ENCODE measurements at places on chromosomes 4 and X. TPM values are rescaled to one million over a fixed set of nuclear protein-coding genes. Genes with fewer than 3 reads are reported as not detected.

- peak overlapping the region; percentile 6 for H3K27ac ChIP-seq
- no peaks in the 10 kb centered on the region for H3K36me3 ChIP-seq
- peak; percentile 84 for DNase-seq
- peaks cover 59% of the 10 kb centered on the region for H3K4me1 ChIP-seq
- no peak overlapping the region for H3K4me3 ChIP-seq
- no peaks in the 10 kb centered on the region for H3K27me3 ChIP-seq
Measured at GRCh38 chr4:38759113-38759789, 23.5 kb downstream of the TLR10 start.

GRCh38 chr4:181739031-181739430, 504.2 kb upstream of the TENM3 start:
- H3K36me3 ChIP-seq, result no peaks in the 10 kb centered on the region
- DNase-seq, result no peak
- no peak overlapping the region for H3K4me3 ChIP-seq
- H3K4me1 ChIP-seq, result no peaks in the 10 kb centered on the region
- H3K27ac ChIP-seq, result no peak overlapping the region
- H3K27me3 ChIP-seq, result no peaks in the 10 kb centered on the region

- DNase-seq, result no peak
- H3K4me3 ChIP-seq, result no peak overlapping the region
- no peaks in the 10 kb centered on the region for H3K36me3 ChIP-seq
- no peaks in the 10 kb centered on the region for H3K27me3 ChIP-seq
- H3K27ac ChIP-seq, result no peak overlapping the region
- peaks cover 3% of the 10 kb centered on the region for H3K4me1 ChIP-seq
Measured at GRCh38 chr4:152806501-152807125, 26.9 kb downstream of the ARFIP1 start.

DNA sequence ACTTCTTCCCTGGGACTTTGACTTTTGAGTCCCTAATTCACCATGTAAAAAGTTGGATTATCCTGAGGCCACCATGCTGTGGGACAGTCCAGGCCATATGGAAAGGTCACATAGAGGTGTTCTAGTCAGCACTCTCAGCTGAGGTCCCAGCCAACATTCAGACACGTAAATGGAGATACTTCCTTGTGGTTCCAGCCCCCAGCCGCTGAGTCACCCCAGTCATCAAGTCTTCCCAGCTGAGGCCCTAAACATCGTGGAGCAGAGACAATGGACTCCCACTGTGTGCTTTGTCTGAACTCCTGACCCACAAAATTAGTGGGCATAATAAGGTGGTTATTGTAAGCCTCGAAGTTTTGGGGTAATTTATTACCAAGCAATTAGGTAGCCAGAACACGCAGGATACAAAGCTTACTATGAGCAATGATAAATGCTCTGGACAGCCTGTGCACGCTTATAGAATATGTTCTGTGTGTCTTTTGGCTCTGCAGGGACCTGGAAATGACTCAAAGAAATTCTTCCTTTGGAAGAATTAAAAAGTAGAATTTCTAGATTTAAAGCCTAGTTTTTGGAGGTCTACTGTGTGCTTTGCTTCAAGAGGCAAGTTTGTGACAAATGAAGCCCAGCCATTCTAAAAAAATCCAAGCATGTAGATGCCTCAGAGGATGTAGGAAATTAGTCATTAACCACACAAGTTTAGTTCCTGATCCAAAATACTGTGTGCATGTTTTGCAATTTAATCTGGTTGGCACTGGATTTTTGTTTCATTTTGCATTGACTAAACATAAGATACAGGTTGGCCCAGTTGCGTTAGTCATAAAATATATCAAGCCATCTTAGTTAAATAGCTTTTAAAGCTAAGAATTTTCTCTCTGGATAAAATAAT, 33.2 kb upstream of the SLC9A7 start:
- DNase-seq, result peak; percentile 3
- no peaks in the 10 kb centered on the region for H3K4me1 ChIP-seq
- no peak overlapping the region for H3K27ac ChIP-seq
- no peaks in the 10 kb centered on the region for H3K27me3 ChIP-seq

- peak overlapping the region; percentile 74 for H3K4me3 ChIP-seq
- no peaks in the 10 kb centered on the region for H3K36me3 ChIP-seq
- H3K27me3 ChIP-seq, result peaks cover 22% of the 10 kb centered on the region
Measured at GRCh38 chr4:74934016-74934831, 1.3 kb downstream of the PARM1 start.

- no peak overlapping the region for H3K27ac ChIP-seq
- H3K4me1 ChIP-seq, result peaks cover 20% of the 10 kb centered on the region
- H3K4me3 ChIP-seq, result peak overlapping the region; percentile 69
Measured at GRCh38 chr4:44725166-44725565, 1.2 kb downstream of the GNPDA2 start.

- no peak overlapping the region for H3K27ac ChIP-seq
- H3K4me1 ChIP-seq, result peaks cover 18% of the 10 kb centered on the region
- DNase-seq, result no peak
- H3K36me3 ChIP-seq, result no peaks in the 10 kb centered on the region
- H3K4me3 ChIP-seq, result no peak overlapping the region
Measured at GRCh38 chr4:3465698-3466671, 2.9 kb downstream of the DOK7 start.

DNA sequence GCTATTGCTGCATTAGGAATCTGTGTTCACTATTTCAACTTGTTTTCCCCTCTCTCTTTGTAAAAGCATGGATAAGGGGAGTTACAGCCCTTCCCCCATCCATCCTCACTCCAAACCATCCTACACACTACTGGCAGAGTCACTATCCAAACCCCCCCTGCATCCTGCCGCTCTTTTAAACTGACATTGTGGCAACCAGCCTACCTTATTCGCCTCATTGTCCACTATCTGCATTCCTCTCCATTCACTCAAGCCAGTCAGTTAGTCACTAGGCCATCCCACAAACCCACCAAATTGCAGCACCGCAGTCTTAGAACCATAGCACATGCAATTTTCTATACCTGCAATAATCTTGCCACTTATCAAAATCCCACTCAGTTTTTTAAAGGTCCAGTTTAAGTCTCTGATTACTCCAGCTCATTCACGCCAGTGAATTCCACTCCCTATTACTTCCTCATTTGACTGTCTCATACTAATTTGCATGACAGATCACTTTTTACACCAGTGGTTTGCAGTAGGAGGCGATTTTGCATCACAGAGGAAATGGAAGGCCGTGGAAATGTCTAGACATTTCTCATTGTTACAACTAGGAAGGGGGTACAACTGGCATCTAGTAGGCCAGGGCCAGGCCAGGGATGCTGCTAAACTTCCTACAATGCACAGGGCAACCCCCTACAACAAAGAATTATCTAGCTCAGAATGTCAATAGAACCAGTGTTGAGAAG, 181.8 kb downstream of the HS6ST2 start:
- H3K4me3 ChIP-seq, result no peak overlapping the region
- no peaks in the 10 kb centered on the region for H3K27me3 ChIP-seq
- H3K36me3 ChIP-seq, result no peaks in the 10 kb centered on the region
- H3K4me1 ChIP-seq, result no peaks in the 10 kb centered on the region
- H3K27ac ChIP-seq, result no peak overlapping the region
- no peak for DNase-seq

- H3K27me3 ChIP-seq, result no peaks in the 10 kb centered on the region
- H3K27ac ChIP-seq, result no peak overlapping the region
- H3K4me3 ChIP-seq, result no peak overlapping the region
- H3K36me3 ChIP-seq, result no peaks in the 10 kb centered on the region
- DNase-seq, result peak; percentile 1
Measured at GRCh38 chr4:137572647-137573046, 40.4 kb upstream of the PCDH18 start.

DNA sequence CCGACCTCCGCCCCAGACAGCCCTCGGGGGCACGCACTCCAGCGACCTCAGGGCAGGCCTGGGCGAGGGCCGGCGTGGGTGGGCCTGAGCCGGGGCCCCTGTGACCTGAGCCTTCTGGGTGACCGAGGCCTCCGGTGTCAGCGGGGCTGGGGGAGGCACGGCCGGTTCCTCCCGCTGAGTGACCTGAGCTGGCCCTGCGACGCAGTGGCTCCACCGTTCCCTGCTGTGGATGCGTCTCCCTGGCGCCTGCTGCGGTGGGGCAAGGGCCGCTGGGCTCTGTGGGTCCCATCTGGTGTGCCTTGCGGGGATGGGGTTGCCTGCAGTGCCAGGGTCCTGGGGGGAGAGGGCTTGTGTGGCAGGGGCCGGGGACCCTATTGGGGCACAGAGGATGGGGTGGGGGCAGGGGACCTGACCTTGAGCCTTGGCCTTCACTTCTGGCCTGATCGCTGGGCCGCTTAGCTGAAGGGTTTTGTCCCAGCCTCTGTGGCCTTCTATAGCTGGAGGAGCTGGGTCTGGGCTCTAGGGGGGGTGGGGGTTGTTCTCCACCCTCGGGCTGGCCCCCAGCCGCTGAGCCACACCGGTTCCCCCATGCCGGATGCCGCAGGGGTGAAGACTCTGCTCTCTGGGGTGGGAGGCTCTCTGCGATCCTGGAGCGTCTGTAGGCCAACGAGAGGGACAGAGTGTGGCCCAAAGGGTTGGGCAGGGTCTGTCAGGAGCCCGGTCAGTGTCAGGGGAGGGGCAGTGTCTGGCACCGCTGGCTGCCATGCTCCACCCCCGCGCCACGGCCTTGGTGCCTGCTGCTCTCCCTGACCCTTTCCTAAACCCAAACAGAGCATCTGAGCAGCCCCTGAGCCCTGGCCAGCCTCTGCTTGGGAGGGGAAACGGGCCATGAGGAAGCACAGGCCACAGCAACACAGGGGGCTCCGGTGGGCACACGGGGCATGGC, 2.3 kb downstream of the NAT8L start:
- H3K27me3 ChIP-seq, result no peaks in the 10 kb centered on the region
- no peak for DNase-seq
- peaks cover 3% of the 10 kb centered on the region for H3K4me1 ChIP-seq
- H3K4me3 ChIP-seq, result no peak overlapping the region
- H3K27ac ChIP-seq, result no peak overlapping the region
- H3K36me3 ChIP-seq, result no peaks in the 10 kb centered on the region

GRCh38 chr4:59671037-59671436, 1529.1 kb upstream of the ADGRL3 start:
- no peak overlapping the region for H3K4me3 ChIP-seq
- no peaks in the 10 kb centered on the region for H3K36me3 ChIP-seq
- H3K27ac ChIP-seq, result no peak overlapping the region
- H3K4me1 ChIP-seq, result no peaks in the 10 kb centered on the region

DNA sequence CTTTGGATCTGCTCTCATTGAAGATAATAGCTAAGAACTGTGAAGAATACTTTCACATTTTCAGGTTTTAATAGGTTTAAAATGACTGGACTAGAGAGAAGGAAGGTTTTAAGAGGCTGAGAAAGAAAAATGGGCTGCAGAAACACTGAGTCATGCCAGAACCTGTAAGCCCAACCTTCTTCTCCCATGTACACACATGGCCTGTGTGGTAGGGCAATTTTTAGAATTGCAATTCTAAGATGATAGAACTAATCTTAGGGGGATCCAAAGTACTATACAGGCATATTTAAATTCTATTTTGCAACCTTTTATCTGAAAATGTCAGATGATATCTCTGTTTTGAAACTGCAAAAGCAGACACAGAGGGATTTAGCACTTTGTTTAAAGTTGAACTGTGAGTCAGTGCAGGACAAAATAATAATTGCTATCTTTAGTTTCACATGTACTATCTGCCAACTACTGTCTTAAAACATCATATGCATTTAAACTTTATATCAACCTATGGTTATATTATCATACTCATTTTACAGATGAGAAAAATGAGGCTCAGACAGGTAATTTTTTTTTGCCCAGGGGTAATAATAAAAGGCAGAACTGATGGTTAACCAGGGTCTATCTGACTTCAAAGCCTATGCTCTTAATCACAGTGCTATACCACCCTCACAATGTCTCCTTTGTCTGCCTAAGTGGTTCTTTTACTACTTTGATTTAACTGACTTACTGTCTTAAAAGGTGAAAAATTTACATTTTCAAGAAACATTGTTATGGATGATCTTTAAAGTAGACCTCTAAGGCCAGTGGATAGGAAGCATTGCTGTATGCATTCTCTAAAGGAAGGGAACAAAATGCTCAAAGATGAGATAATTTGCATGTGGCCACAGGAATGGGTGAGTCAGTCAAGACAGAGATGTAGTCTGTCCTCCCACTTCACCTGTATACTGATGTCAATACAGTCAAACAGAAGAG, 4.3 kb downstream of the TMPRSS11E start:
- no peaks in the 10 kb centered on the region for H3K27me3 ChIP-seq
- peaks cover 8% of the 10 kb centered on the region for H3K4me1 ChIP-seq
- no peaks in the 10 kb centered on the region for H3K36me3 ChIP-seq
- no peak for DNase-seq
- no peak overlapping the region for H3K4me3 ChIP-seq

DNA sequence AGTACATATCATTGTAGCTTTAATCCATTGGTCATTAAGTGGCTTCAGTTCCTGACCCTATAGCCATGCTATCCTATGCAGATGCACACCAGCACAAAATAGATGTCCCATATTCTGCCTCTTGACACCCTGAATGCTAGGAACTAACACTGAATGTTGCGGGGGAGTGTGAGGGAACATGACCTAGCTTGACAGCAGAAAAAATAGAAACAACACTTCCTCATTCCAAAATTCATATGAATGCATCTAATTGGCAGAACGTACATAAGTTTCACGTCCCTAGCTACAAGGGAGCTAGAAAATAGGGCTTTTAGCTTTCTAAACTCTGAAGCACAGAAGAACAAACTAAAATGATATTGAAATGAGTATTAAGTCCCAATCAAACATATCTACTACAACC, 14.4 kb upstream of the DCAF8L1 start:
- no peaks in the 10 kb centered on the region for H3K4me1 ChIP-seq
- no peak overlapping the region for H3K4me3 ChIP-seq
- no peaks in the 10 kb centered on the region for H3K36me3 ChIP-seq
- H3K27ac ChIP-seq, result no peak overlapping the region

GRCh38 chr4:173293663-173294062, 40.5 kb downstream of the HMGB2 start:
- no peaks in the 10 kb centered on the region for H3K27me3 ChIP-seq
- H3K36me3 ChIP-seq, result peaks cover 4% of the 10 kb centered on the region
- no peak overlapping the region for H3K4me3 ChIP-seq
- DNase-seq, result no peak

DNA sequence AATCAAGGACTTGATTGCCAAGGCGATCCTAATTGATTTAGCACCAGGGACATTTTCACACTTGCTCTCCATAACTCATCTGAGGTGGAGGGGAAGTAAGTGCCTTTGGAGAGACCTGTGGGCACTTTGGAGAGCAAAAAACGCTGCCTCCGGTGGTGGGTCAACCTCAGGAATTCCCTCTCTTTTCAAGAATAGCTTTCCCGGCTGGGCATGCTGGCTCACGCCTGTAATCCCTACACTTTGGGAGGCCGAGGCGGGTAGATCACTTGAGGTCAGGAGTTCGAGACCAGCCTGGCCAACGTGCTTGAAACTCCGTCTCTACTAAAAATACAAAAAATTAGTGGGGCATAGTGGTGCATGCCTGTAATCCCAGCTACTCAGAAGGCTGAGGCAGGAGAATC, 49.2 kb downstream of the PRPS1 start:
- H3K4me1 ChIP-seq, result peaks cover 54% of the 10 kb centered on the region
- H3K27ac ChIP-seq, result peak overlapping the region; percentile 99
- no peak for DNase-seq
- no peaks in the 10 kb centered on the region for H3K27me3 ChIP-seq
- no peak overlapping the region for H3K4me3 ChIP-seq

- peak overlapping the region; percentile 33 for H3K27ac ChIP-seq
- peak overlapping the region; percentile 56 for H3K4me3 ChIP-seq
- H3K27me3 ChIP-seq, result peaks cover 5% of the 10 kb centered on the region
Measured at GRCh38 chr4:687971-688853, 739 bp downstream of the SLC49A3 start.

Gene POF1B
- total RNA-seq, result 1.2 TPM

Gene CENPVL3
- total RNA-seq, result not detected

Gene MAP7D2
- not detected for total RNA-seq

Gene WNK3
- total RNA-seq, result 1.2 TPM

Gene HMX1
- not detected for total RNA-seq

Gene NPY1R
- total RNA-seq, result not detected

Gene RENBP
- total RNA-seq, result 39.2 TPM

Gene CD38
- total RNA-seq, result 10.1 TPM

Gene ZDHHC15
- total RNA-seq, result not detected

Gene RASGEF1B
- total RNA-seq, result 141 TPM

Gene PPP2R2C
- total RNA-seq, result not detected

Gene MGAT4D
- not detected for total RNA-seq
